ENCODE measurements at places on chromosomes 5 and 9.

GRCh38 chr9:129604766-129605163 lies 16.1 kb downstream of the C9orf50 start:
- DNase-seq, result no peak

GRCh38 chr9:18595597-18595996 lies 121.6 kb downstream of the ADAMTSL1 start:
- DNase-seq, result no peak

- peak; percentile 63 for DNase-seq
Observed at GRCh38 chr5:78496373-78496772, 136.0 kb downstream of the SCAMP1 start.

- DNase-seq, result no peak
Observed at GRCh38 chr9:21904776-21905175, 89.4 kb downstream of the CDKN2A start.

GRCh38 chr5:158837908-158838307 lies 261.8 kb downstream of the EBF1 start:
- no peak for DNase-seq

DNA sequence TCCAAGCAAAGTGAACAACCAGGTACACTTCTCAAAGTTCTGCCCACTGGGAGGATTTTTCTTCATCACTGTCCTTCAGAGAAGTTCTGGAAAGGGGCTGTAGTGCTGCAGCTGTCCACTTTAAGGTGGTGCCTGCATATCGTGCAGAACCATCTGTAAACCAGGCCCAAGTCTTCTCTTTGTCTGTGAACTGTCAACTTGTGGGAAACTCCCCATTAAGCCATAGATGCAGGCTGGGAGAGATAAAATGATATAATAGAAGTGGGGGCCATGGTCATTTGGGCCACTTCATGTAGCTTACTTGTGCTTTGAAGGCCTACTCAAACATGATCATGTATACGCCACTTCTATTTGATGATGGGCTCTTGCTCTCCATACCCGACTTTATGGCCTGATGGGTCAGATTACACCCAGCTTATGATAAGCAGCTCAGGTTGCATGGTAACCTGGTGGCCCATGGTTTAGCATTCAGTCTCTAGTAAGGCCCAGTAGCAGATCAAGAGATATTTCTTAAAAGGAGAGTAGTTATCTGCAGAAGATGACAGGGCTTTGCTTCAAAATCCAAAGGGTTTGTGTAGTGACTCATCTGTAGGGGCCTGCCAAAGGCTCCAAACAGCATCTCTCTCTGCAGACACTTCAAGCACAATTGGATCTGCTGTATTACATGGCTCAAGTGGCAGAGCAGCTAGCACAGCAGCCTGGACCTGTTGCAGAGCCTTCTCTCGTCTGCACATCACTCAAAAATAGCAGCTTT lies 15.7 kb upstream of the BTF3 start:
- DNase-seq, result no peak

GRCh38 chr9:26983340-26983739 lies 22.1 kb downstream of the LRRC19 start:
- DNase-seq, result no peak

GRCh38 chr5:80275347-80275746 lies 19.5 kb upstream of the SERINC5 start:
- peak; percentile 44 for DNase-seq

DNA sequence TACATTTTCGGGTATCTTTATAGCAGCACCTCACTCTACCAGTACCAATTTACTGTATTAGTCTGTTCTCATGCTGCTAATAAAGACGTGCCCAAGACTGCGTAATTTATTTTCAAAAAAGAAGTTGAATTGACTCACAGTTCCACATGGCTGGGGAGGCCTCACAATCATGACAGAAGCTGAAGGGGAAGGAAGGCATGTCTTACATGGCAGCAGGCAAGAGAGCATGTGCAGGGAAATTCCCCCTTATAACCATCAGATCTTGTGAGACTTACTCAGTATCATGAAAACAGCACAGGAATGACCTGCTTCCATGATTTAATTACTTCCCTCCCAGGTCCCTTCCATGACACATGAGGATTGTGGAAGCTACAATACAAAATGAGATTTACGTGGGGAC lies 602.6 kb upstream of the DAB2 start:
- no peak for DNase-seq

GRCh38 chr9:129326061-129327005 lies 148.3 kb upstream of the IER5L start:
- DNase-seq, result no peak

GRCh38 chr9:94805051-94805489 lies 78.6 kb downstream of the AOPEP start:
- DNase-seq, result no peak

DNA sequence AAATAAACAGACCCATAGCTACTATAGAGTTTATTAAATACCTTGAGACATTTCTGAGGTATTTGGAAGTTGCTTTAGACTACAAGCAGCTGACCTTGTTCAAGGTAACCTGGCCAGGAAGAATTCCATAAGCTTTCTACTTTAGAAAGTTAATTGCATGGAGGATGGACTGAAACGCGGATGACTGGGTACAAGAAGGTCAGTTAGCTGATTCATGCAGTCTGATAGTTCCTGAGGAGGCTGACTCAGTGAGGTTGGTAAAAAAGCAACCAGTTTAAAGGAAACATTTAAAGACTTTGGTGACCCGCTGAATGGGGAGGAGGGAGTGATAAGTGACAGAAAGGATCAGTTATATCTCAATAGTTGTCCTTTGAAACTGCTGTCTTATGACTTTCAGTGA lies 670.1 kb upstream of the CDH9 start:
- DNase-seq, result no peak

GRCh38 chr9:38391278-38392118 lies 1.0 kb upstream of the ALDH1B1 start:
- DNase-seq, result no peak

- DNase-seq, result no peak
Observed at GRCh38 chr9:5288591-5288990, 15.9 kb downstream of the RLN2 start.

DNA sequence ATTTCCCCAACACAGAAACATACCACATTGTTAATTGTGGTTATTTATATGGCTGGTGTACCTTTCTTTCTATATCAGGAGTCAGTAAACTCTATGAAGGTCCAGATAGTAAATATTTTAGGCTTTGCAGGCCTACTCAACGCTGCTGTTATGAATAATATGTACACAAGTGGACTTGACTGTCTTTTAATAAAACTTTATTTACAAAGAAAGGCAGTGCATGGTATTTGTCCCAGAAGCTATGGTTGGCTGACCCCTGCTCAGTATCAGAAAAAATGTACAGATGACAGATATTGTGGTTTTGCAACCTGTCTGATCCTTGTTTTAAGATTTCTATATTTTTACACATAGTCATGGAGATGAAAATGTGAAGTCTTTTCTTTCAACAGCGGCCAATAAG lies 5.7 kb downstream of the MTRR start:
- no peak for DNase-seq

- peak; percentile 71 for DNase-seq
Observed at GRCh38 chr5:59301727-59302126, 591.8 kb downstream of the PDE4D start.

DNA sequence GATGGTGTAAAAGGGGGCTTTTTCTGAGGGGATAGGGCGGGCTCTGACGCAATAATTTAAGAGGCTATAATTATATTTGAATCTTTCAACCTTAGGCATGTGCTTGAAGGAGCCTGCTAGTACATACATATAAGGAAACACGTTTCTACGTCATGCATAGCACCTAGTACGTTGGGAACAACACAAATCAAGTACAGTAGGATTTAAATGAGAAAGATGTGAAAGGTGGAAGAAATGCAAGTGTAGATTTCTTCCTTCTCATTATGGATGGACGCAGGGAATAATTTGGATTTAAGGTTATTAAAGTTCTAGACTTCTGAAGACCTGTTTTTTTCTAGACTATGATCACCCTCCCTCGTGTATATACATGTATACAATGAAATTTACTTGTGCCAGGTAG lies 927 bp upstream of the CDO1 start:
- DNase-seq, result no peak

GRCh38 chr9:136994888-136995230 lies 1.5 kb downstream of the CLIC3 start:
- DNase-seq, result peak; percentile 30

GRCh38 chr5:40367255-40367654 lies 312.5 kb upstream of the PTGER4 start:
- no peak for DNase-seq

DNA sequence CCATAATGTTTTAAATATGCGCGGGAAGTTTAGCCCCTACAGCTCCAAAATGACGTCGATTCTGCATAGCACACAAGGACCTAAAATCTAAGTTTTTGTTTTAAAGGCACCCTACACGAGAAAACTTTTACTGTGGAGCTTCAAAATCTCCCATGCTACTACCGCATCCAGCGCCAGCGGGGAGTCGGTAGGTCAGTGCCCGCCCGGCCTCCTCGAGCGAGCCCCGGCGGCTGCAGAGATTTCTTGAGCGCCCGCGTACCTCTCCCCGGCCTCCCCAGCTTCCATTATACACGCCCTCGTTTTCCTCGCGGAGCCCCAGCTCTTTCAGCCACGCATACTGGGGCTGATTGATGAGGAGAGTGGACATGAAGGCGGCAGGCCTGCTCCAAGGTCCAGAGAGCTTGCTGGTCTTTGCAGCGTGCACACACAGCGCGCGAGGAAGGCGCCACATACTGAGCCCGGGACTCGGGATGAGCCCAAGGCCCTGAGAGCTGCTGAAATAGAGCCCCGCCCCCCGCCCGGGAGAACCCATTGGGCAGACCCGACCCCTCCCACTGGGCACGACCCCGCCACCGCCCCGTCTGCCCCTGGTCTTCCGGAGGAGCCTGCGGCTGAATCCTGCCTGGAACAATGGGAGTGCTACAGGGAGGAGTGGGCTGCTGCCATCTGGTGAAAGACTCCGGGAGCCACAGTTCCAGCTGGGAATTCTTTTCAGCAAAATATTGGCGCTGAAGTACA lies at the start of gene ALDH7A1:
Gene ALDH7A1 (minus strand): TSS at position 472 of the 738 bp plus-strand sequence. CDS start 21 bp downstream, at position 451.
- peak; percentile 97 for DNase-seq

DNA sequence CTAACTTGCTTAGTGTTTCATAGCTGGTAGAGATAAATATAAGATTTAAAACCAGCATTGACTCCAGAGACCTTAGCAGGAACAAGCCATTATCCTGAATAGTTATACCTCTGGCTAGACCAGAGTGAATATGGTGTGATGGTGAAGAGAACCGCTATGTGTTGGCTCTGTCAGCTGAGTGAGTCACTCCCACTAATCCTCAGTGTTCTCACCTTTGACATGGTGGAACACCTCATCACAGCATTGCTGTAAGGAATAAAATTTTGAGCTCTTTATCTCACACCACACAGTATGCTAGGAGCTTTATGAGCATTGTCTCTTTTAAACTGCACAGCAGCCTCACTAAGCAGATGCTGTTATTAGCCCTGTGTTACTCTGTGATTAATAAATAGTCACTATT lies 90.7 kb upstream of the DHFR start:
- no peak for DNase-seq

GRCh38 chr5:2374703-2375102 lies 376.8 kb downstream of the IRX2 start:
- no peak for DNase-seq
